Mammary epithelial cell (primary cell): ENCODE measurements at places on chromosomes 11 and 22. TPM values are rescaled to one million over a fixed set of nuclear protein-coding genes. Genes with fewer than 3 reads are reported as not detected.

Gene ROM1
- total RNA-seq, result 2.3 TPM

Gene ANGPTL5
- total RNA-seq, result not detected in 2 replicates

Gene MOGAT2
- total RNA-seq, result not detected in 2 replicates

Gene MRGPRF
- total RNA-seq, result not detected in 2 replicates

Gene PAMR1
- total RNA-seq, result 7.6 and 10.3 TPM in 2 replicates

Gene MMP10
- total RNA-seq, result 2.5 TPM

Gene C11orf65
- 0.67 TPM for total RNA-seq

Gene SEC14L6
- not detected in 2 replicates for total RNA-seq

Gene CNTN5
- not detected in 2 replicates for total RNA-seq

Gene GRIA4
- 2.7 TPM for total RNA-seq

Gene STX5
- 44.1 and 56.6 TPM in 2 replicates for total RNA-seq

Gene EHD1
- total RNA-seq, result 71.2 TPM

Gene SLC37A2
- total RNA-seq, result 58.5 and 85.5 TPM in 2 replicates

Gene MLC1
- not detected in 2 replicates for total RNA-seq

Gene OR52I2
- total RNA-seq, result not detected

Gene KCNJ1
- total RNA-seq, result not detected

Gene IFITM5
- total RNA-seq, result not detected

Gene SAA2
- 2.7 TPM for total RNA-seq

Gene PDE3B
- not detected in 2 replicates for total RNA-seq

Gene GRAP2
- not detected in 2 replicates for total RNA-seq

Gene OR5B12
- not detected in 2 replicates for total RNA-seq

Gene OR6A2
- total RNA-seq, result 0.64 and 0.68 TPM in 2 replicates

Gene C22orf42
- not detected in 2 replicates for total RNA-seq

Gene HTR3A
- not detected in 2 replicates for total RNA-seq

Gene RAPSN
- total RNA-seq, result 0.17 TPM

Gene NLRP6
- total RNA-seq, result not detected

Gene MAFF
- total RNA-seq, result 48.5 and 64.6 TPM in 2 replicates

Gene TRPM5
- total RNA-seq, result not detected in 2 replicates

Gene CCDC88B
- total RNA-seq, result 5.0 and 7.1 TPM in 2 replicates

Gene RNF141
- 58.2 and 74.6 TPM in 2 replicates for total RNA-seq

Gene CDCA5
- total RNA-seq, result 2.2 TPM

Gene ZFTA
- total RNA-seq, result 2.5 and 4.7 TPM in 2 replicates

Gene P4HA3
- 0.56 and 1.4 TPM in 2 replicates for total RNA-seq

Gene USP2
- total RNA-seq, result 2.7 and 4.1 TPM in 2 replicates

Gene FXYD2
- not detected in 2 replicates for total RNA-seq

Gene OR2AG1
- total RNA-seq, result not detected

Gene FOSL1
- 275 and 324 TPM in 2 replicates for total RNA-seq

Gene OR2D2
- 0.69 and 0.73 TPM in 2 replicates for total RNA-seq

Gene OR51E2
- total RNA-seq, result not detected

Gene MUC5AC
- total RNA-seq, result not detected

Gene CBLIF
- not detected in 2 replicates for total RNA-seq

Gene PAK1
- 60.5 TPM for total RNA-seq

Gene SELENOO
- 21.5 TPM for total RNA-seq

Gene TRIM6
- total RNA-seq, result 2.5 and 4.4 TPM in 2 replicates

Gene CD248
- not detected in 2 replicates for total RNA-seq

Gene C11orf52
- 0.67 TPM for total RNA-seq

Gene C11orf87
- total RNA-seq, result not detected in 2 replicates

Gene FIBIN
- 18.0 TPM for total RNA-seq

Gene TMEM132A
- total RNA-seq, result 69.6 and 114 TPM in 2 replicates

Gene GLB1L3
- total RNA-seq, result 6.3 and 7.2 TPM in 2 replicates

Gene PKP3
- 248 TPM for total RNA-seq

Gene CARD10
- 62.0 TPM for total RNA-seq

Gene XRCC6
- 223 TPM for total RNA-seq

Gene EXPH5
- total RNA-seq, result 27.7 TPM

Gene ELMOD1
- 0.21 and 1.5 TPM in 2 replicates for total RNA-seq

Gene KRTAP5-10
- total RNA-seq, result not detected

Gene MPST
- 81.0 TPM for total RNA-seq
